ENCODE measurements at places on chromosomes 3 and 15.

DNA sequence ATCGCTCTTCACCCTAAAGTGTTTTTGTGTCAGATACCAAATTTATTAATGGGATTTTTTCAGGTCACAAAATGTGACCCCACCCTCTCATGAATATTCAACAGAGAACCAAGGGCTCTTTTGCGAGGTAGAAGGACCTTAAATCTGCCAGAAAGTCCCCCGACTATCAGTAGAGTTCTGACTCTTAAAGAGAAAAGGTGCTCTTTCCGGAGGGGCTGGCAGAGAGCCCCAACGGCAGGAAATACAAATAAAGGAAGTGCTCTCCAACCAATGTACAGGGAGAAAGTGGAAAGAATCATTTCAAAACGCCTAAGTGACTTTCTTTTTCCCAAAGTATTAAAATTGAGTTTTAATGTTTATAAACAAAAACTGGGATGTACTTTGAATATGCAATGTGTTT, 517.2 kb downstream of the FOXP1 start:
- peak; percentile 67 for DNase-seq

GRCh38 chr15:74179983-74180880, 6.7 kb downstream of the ISLR start:
- DNase-seq: no peak

- DNase-seq: no peak
Measured at GRCh38 chr3:46463868-46464241, 850 bp downstream of the LTF start.

DNA sequence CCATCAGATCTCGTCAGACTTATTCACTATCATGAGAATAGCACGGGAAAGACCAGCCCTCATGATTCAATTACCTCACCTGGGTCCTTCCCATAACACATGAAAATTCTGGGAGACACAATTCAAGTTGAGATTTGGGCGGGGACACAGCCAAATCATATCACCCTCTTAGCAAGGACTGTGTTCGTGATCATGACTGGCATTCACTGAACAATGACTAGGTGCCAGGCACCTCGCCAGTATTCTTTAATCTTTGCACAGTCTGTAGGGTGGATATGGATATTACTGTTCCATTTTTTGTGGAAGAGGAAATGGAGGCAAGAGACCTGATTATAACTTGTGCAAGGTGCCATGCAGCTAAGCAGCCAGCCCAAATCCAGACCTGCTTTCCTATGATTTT, 77.5 kb downstream of the IGF1R start:
- no peak for DNase-seq

GRCh38 chr3:11273891-11274291, 1.7 kb downstream of the ATG7 start:
- peak; percentile 30 for DNase-seq

GRCh38 chr3:55630921-55631299, 143.8 kb upstream of the WNT5A start:
- DNase-seq: no peak

DNA sequence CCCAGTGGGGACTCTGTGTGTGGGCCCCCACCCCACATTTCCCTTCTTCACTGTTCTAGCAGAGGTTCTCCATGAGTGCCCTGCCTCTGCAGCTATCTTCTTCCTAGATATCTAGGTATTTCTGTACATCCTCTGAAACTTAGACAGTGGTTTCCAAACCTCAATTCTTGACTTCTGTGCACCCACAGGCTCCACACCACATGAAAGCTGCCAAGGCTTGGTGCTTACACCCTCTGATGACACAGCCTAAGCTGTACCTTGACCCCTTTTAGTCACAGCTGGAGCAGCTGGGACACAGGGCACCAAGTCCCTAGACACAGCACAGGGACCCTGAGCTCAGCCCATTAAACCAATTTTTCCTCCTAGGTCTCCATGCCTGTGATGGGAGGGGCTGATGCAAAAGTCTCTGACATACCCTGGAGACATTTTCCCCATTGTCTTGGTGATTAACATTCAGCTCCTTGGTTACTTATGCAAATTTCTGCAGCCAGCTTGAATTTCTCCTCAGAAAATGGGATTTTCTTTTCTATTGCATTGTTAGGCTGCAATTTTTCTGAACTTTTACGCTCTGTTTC, 304.5 kb downstream of the OTOL1 start:
- DNase-seq: no peak

- no peak for DNase-seq
Measured at GRCh38 chr3:38047896-38048295, 8.9 kb downstream of the DLEC1 start.

DNA sequence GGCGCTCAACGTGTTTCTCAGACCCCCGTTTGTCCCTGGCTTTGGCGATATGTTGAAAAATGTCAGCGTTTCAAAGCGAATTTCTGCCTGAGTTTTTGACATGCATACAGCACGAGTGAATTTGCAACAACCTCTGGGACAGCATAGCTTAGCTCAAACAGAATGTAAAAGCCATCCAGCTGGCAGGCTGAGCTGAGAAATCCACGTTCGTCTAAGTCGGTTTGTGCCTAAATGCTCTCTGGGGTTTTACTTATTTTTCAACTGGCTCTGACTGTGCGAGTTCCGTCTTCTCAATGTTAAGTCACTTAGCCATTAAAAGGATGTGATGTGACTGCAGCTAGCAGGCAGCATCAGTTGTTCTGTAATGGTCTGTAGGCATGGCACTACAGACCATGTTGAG, 243.5 kb upstream of the SLCO3A1 start:
- peak; percentile 8 for DNase-seq

DNA sequence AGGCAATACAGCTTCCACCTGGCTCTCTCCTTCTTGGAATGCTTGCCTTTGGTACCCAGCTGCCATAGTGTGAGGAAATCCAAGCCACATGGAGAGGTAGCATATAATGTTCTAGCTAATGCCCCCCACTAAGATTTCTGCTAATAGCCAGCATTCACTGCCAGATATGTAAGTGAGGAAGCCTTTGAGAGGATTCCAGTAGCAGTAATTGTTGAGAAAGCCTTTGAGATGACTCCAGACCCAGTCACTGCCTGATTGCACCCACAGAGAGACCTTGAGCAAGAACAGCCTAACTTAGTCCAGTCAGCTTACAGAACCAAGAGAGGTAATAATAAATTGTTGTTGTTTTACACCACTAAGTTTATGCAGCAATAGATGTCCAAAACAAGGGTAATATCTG, 63.1 kb downstream of the STRIT1 start:
- no peak for DNase-seq

GRCh38 chr3:25831578-25831977, 41.7 kb downstream of the OXSM start:
- DNase-seq: peak; percentile 50

- peak; percentile 41 for DNase-seq
Measured at GRCh38 chr15:55267401-55268175, 22.0 kb downstream of the RAB27A start.

DNA sequence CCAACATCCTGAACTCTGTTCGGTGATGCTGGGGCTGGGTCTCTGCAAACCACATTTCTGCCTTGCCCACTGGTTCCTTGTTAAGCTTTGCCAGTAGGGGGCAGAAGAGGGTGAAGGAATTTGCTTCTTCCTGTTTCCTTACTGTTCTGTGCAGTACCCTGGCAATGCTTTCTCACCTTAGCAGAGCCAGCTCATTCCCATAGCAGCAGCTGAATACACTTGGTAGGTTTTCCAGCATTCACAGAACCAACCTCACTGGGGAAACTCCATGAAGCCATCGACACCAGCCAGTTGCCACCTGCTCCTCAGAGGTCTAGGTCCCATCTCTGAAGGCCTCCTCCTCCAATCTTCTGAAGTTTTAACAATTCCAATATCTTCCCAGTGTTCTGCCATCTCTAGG, 308.4 kb downstream of the PDCD6IP start:
- DNase-seq: peak; percentile 41

- DNase-seq: no peak
Measured at GRCh38 chr3:14949126-14949525, 1.7 kb downstream of the NR2C2 start.

DNA sequence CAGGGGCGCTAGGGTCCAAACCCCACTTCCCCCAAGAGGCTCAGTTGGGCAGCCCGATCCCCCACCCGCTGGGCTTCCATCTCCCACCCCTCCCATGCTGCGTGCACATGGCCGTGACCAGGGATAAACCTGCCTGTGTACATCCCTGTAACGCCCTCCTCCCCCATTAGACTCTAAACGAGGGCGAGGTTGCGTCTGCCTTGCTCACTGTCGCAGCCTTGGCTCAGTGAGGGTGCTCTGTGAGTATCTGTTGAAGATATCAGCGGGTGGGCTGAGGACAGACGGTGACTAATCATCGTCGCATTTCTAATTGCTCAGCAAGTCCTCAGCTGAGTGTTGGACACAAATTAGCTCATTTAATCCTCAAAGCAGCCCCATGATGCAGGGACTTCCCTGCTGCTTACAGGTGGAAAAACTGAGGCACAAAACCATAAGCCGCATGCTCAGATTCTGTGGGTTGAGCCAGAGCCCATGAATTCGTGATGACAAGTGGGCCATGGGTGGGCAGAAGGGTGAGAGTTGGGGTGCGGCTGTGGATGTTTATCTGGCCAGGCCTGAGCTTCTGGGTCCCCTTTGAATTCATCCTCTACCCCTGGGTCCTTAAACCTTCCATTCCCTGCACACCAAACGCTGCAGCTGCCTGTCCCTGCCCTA, 26.0 kb downstream of the FBLN2 start:
- no peak for DNase-seq

GRCh38 chr15:100929641-100930042, 10.5 kb downstream of the LRRK1 start:
- DNase-seq: no peak

GRCh38 chr3:17544632-17545031, 197.8 kb downstream of the TBC1D5 start:
- no peak for DNase-seq

GRCh38 chr3:117278424-117279190, 569.0 kb downstream of the TUSC7 start:
- DNase-seq: peak; percentile 16

DNA sequence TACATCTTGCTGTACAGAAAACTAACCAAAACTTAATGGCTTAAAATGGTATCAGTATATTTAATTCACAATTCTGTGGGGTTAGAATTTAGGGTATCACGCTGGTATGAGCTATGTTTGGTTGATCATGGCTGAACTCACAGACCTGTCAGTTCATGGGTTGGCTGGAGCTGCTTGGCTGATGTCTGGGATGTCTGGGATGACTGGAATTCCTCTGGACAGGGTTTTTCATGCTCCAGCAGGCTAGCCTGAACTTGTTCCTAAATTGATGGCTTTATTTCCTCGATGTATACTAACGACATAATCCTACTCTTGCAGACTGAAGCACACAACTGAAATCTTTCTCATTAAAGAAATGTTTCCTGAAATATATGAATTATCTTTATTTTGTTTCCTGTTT, 338.9 kb upstream of the GBE1 start:
- DNase-seq: no peak

- DNase-seq: no peak
Measured at GRCh38 chr3:38364721-38365400, 18.3 kb downstream of the XYLB start.

DNA sequence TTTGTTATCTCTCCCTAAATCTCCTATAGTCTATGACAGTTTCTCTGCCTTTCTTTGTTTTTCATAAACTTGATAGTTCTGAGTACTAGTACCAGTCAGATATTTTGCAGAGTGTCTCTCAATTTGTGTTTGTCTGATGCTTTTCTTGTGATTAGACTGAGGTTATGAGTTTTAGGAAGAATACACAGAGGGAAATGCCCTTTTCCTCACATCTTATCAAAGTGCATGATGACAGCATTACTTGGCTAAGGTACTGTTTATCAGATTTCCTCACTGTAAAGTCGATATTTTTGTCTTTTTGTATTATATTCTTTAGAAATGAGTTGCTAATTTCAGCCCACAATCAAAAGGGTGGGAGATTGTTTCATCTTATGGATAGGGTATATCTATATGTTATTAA, 45.6 kb downstream of the GLCE start:
- no peak for DNase-seq

- no peak for DNase-seq
Measured at GRCh38 chr3:177820683-177821316, 623.5 kb upstream of the TBL1XR1 start.

DNA sequence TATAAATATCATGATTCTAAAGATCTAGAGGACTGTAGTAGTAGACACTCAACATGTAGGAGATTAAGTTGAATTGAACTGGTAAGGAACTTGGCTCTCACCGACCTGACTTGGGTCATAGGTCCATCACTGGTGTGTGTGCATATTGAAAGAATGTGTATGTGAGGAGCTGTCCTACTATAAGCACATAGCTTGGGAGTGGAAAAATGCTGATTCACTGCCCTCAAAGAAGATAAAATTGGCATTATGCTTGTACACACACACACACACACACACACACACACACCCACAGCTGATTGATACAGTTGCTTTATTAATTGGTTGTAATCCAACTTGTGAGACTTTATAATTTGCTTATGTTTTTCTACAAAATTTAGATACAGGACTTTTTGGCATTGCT, 411.0 kb upstream of the NR2F2 start:
- no peak for DNase-seq

DNA sequence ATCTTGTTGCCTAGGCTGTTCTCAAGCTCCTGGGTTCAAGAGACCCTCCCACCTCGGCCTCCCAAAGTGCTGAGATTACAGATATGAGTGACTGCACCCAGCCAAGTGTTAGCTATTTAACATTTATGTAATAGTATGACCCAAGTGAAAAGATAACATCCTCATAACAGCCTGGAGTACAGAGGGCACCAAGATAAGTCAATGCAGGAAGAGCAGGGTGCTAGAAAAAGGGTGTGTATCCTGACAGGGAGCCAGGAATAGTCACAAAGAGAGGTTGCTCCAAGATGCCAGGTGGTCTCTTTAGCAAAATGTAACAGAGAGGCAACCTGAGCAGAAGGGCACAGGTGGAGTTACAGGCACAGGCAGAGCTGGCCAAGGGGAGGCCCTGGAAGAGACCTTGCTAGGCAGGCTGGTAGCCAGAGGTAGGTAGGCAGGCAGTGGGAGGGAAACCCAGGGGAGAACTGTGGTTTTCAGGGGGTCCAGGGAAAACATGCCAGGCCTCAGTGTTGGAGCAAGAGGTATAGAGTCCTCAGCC, 277.4 kb downstream of the ERC2 start:
- DNase-seq: no peak

DNA sequence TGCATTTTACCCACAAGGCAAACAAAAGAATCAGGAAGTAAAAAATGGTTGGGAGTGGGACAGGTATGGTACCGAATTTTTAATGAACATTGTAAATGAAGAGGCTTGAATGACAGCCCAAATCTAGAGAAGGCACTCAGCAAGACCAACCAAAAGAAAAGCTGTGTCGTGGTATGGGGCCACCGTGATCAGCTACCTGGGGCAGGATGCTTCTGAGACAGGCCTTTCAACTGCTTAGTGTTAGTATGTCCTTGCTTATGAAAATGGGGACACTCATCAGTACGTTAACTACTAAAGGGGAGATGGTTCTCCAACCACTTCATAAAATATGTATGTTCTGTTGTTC, 228.7 kb upstream of the ST8SIA2 start:
- DNase-seq: no peak

- no peak for DNase-seq
Measured at GRCh38 chr3:16066545-16066944, 107.9 kb upstream of the GALNT15 start.
